A549 (cell line): ENCODE measurements at places on chromosomes 2 and 18.

DNA sequence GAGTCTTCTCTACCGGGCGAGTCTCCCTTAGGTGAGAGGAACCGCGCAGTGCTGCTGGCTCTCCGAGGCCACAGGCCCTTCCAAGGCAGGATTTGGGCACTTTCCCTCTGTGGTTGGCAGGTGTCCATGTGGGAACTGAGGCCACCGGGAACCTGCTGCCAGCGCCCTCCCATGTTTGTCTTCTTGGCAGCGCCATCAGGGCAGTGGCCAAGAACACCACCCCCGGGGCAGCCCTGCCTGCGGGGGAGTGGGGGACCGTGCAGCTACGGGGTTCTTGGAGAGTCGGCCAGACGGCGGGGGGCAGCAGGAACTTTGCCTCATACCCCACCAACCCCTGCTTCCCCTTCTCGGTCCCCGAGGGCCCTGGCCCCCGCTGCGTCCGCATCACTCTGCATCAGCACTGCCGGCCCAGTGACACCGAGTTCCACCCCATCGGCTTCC lies 10.0 kb downstream of the CAPN10 start:
- DNase-seq = no peak

- DNase-seq = no peak
Observed at GRCh38 chr2:105237045-105237765, 4.3 kb upstream of the GPR45 start.

DNA sequence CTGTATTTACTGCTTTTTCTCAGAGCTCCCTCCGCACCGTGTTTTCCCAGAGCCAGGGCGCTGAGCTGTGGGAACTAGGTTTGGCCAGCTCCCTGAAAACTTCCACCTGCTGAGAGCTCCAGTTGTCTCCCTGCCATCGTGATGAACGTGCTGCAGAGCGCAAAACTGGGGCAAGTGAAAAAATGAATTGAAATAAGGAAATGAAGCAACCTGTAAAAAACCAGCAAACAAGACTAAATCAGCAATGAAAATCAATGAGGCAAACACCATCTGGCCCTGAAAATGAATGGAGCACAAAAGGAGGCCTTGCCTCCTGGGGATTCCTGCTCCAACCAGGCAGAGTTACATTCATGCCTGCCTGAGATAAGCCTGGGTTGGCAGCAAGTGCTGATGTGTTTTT lies 129.9 kb downstream of the MARCHF4 start:
- DNase-seq = no peak

DNA sequence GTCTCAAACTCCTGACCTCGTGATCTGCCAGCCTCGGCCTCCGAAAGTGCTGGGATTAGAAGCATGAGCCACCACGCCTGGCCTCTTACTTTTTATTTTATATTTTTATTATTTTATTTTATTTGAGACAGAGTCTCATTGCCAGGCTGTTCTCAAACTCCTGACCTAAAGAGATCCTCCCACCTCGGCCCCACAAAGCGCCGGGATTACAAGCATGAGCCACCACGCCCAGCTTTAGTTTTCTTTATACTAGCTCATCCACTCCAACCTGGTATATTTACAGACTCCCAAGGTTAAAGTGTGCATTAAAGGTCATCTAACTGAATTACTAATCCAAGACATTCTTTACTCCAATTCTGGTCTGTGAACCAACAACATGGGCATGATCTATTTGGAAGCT lies 26.8 kb downstream of the ATAD2B start:
- no peak for DNase-seq

DNA sequence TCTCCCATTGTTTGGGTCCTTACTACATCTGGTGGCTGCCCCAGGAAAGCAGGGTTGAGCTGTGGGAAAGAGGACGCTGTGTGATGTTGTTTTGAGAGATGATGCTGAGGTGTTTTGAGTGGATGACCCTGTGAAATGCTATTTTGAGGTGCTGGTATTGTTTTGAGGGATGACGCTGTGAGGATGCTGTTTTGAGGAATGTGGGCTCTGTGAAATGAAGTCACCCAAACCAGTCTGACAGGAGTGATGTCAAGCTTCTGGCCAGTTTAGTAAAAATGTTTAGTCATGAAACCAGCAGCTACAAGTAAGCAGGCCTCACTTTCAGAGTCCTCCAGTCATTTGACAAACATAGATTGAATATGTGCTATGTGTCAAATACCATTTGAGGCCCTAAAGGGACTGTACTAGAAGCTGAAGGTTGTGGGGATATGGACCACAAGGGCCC lies 16.1 kb upstream of the PUM2 start:
- DNase-seq = no peak
